ENCODE measurements at places on chromosomes 7 and 10.

- DNase-seq = no peak
These were observed 448 bp upstream of the EVX1 start for GRCh38 chr7:27242154-27242553.

- no peak for DNase-seq
These were observed 46.1 kb upstream of the NPTX2 start for GRCh38 chr7:98571006-98571405.

DNA sequence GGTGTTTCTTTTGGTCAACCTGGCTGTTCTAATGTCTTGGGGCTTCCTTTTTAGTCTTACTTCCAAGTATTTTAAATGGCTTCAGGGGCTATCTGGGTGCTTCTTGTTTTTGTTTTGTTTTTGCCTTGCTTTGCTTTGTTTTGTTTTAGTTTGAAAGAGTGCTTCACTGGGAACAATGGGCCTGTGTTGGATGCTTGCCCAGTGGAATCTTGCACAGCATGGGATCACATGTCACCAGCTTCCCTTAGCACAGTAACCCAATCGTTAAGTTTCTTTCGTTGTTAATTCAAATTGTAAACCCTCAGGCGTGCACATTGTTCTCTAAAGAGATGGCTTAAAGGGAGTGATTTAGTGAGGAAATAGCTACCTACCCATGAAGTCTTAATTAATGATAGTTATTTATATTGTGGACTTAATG is 8.9 kb downstream of the COL17A1 start:
- peak; percentile 43 for DNase-seq

GRCh38 chr10:126252884-126253610 is 135.2 kb downstream of the ADAM12 start:
- peak; percentile 100 for DNase-seq

DNA sequence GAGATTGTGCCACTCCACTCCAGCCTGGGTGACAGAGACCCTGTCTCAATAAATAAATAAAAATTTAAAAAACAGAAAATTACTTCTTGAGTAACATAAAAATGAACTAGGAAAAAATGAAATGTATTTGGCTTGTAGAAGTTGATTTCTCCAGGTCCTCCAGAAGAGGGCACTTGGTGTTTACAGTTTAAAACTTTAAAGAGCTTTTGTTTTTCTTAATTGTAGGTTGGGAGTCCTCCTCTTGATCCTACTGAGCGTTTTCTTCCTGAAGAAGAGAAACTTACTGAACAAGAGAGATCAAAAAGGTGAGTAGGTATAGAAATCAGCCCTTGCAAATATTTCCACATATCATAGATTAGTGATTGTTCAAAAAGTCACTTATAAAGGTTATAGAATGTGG is 16.2 kb downstream of the KIFBP start:
- DNase-seq = peak; percentile 53

DNA sequence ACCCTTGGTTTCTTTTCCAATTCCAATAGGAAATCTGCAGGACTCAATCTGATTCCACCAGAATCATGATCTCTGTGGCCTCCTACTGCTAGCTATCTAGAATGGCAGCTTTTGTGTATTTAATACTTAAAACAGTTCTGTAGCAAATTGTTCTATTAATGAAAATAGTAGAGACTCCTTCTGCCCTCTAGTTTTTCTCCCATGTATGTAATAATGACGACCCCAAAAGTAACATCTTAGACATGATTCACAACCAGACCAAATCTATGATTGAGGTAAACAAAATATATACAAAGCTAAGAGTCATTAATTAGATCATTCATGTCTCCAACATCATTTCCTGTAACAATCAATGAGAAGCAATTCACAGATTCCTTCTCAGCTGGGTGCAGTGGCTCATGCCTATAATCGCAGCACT is 259.1 kb upstream of the MKLN1 start:
- DNase-seq = peak; percentile 39

- DNase-seq = no peak
These were observed 2.2 kb downstream of the STRIP2 start for GRCh38 chr7:129436335-129436923.

- DNase-seq = no peak
These were observed 24.6 kb upstream of the FOXL3 start for GRCh38 chr7:265192-265997.

- DNase-seq = peak; percentile 47
These were observed 26.4 kb downstream of the PRF1 start for GRCh38 chr10:70575874-70576802.

DNA sequence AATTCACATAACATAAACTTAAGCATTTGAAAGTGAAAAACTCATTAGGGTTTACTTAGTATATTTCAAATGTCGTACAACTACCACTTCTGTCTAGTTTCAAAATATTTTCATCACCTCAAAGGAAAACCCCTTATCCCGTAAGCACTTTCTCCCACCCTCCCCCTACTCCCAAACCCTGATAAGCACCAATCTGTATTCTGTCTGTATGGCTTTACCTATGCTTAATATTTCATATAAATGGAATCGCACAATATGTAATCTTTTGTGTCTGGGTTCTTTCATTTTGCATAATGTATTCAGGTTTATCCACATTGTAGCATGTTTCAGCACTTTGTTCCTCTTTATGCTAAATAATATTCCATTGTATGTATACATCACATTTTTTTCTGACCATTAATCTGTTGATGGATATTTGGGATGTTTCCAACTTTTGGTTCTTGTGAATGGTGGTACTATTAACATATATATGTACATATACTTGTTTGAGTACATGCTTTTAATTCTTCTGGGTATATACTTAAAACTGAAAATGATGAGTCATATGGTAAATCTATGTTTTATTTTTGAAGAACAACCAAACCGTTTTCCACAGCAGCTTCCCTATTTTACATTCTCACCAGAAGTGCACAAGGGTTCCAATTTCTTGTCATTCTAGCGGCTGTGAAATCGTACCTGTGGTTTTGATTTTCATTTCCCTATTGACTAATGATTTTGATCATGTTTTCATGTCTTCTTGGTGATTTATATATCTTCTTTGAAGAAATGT is 6.2 kb upstream of the STARD3NL start:
- no peak for DNase-seq

DNA sequence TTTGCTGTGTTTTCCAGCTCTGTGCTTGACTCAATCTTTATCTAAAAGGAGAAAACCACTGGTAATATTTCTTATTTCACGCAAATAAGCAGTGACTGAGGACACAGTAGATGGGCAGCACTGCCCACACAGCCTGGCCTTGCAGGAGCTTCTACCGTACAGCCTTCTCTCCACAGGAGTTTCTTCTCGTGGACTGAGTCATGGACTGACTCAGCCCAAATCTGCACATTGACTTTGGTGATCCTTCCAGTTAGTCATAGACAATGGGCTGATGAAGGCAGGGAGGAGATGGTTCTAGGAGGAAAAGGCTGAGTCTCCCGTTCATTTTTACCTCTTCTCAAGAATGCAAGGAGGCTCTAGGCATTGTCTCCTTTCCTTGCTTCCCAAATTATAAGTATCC is 200.7 kb downstream of the RAPGEF5 start:
- DNase-seq = peak; percentile 57

DNA sequence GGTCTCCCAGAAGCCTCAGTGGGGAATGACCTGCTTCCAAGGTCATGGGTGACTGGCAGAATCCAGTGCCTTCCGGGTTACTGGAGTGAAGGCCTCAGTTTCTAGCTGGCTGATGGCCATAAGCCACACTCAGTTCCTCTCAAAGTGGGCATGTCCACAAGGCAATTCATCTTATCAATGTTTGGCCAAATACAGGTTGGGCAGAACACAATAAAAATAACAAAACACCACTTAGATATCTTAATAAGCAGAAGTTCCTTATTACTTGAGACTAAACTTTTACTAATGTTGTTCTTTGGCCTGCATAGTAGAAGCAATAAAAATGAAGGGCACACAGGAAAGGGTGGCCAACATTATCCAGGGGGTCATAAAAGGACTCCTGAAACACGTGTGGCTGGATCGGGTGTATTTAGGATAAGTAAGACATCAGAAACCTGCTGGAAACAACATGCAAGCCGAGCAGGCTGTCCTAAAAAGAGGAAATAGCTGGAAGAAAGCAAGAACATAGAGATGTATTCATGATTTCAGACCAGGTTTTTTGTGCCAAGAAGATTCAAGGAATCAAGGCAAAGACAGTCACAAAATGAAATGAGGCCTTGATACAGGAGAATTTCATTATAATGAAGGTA is 19.6 kb upstream of the AKR1C2 start:
- no peak for DNase-seq

- DNase-seq = no peak
These were observed 15.1 kb upstream of the COL17A1 start for GRCh38 chr10:104100795-104101194.

DNA sequence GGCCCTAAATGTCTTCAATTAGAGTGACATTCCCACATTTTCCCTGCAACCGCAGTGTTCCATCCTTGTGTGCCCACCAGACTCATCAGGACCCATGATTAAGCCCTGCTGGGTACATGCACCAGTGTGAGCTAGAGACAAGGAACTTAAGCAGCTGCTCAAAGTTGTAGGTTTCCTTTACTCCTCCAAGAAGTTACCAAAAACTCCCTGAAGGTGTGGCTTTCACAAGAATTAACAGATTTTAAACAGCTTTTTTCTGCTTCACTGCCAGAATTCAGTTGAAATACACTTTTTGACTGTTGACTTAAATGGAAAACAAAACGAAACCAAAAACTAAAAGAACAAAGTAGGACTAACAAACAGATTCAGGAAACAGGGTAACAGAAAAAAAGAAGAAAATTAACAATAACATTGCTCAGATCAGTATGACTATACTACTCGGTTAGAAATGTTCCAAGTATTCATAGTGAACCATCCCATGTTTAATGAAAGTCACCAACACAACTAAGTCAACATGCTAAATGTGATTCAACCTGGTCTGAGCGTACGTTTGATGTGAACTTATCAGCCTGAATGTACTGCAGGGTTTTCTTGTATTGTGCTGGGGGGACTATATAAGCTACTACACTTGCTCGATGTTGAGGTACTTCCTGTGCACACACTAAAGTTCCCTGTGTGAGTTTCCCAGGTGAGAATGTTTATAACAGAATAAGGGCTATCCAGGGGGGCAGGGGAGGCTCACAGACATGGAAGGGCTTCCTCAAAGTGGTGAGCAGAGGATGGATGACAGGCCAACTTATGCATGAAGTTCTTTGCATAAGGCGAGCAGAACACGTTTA is 22.2 kb downstream of the SLC37A3 start:
- no peak for DNase-seq

DNA sequence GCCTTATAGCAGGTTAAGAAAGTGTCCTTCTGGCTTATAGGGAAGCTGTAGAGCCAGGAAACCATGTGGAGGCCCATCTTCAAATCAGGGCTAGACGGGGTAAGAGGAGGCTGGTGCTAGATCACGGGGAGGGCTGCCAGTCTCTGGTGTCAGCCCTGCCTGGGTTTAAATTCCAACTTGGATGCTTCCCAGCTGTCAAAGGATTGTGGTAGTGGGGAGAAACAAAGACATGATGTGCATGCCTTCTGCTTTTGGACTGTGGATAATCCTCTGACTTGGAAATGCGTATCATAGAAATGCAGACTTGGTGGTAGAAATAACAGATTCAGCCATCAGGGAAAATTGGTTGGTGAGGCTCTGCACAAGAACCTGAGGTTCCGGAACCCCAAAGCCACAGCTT is 325.6 kb downstream of the PHTF2 start:
- no peak for DNase-seq

DNA sequence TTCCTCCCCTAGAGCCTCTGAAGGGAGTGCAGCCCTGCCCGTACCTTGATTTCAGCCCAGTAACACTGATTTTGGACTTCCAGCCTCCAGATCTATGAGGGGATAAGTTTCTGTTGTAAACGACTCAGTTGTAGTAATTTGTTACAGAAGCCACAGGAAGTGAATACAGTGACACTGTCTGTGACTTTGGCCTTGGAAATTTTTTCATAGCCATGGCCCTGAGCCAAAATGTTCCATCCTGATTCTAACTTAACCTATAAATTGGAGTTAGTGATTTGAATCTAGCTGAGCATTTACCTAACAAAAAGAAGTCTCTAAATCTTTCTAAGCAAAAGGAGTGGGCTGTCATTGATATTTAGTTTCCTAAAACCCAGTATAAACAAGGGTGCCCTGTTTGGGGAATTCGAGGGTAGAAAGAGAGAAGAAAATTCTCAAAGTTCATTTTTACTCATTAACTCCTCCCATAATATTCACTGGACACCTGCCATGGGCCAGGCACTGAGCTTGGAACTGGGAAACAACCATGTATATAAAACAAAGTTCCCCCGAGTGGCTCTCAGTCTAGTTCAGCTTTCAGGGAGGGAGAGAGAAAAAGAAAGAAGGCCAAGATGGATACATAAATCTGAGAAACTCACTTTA is 162.3 kb downstream of the SKIDA1 start:
- no peak for DNase-seq

DNA sequence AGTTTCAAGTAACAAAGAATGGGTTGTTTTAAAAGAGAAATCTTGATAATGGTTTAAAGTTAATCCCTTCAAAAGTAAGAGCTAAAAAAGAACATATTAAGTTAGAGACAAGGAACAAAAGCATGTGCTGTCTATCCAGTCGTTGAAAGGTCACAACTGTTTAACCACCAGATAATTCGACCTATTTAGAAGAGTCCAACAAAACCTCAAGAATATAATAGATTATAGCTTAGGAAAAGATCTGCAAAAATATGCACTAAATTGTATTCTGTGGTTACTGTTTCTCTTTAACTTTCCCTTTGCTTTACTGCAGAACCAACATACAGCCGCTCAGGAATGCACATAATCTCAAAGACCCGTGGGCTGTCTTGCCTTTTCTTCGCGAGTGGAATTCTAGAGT is 74.9 kb downstream of the PCGF5 start:
- no peak for DNase-seq

DNA sequence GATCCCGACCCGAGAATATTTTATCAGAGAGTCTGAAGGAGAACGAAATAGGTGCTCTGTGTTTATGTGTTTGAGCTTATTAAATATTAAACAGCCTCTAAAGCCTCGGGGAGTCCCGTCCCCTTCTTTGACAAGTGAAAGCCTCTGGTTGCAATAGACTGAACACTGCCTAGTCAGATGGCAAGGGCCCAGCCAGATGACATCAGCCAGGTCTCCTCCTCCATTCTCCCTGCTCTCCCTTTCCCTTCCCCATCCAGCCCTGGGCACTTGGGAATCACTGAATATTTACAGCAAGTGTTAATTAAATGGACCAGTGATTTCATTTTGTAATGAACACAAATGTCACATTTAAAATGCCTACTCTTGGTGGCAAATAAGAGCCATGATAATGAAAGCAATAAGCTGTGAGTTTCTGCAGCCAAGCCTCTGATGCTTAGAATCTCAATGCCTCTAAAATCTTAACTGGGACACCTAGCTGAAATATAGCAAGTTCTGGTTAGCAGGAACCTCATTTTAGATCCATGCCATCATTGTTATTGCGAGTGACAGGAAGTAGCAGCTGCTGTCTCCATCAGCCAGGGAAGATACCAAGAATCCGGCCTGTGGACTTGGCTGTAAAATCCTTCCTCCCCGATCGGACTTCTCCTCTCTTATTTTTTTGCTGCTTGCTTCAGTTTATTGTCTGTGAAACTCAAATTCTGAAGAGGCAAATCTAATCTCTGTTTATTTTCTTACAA is 202.1 kb downstream of the PRPF18 start:
- DNase-seq = peak; percentile 59

- no peak for DNase-seq
These were observed 54.5 kb downstream of the SCRN1 start for GRCh38 chr7:29935111-29935510.

Measured in fibroblast of skin of scalp (primary cell).